ENCODE measurements at places on chromosomes 7 and 10.

DNA sequence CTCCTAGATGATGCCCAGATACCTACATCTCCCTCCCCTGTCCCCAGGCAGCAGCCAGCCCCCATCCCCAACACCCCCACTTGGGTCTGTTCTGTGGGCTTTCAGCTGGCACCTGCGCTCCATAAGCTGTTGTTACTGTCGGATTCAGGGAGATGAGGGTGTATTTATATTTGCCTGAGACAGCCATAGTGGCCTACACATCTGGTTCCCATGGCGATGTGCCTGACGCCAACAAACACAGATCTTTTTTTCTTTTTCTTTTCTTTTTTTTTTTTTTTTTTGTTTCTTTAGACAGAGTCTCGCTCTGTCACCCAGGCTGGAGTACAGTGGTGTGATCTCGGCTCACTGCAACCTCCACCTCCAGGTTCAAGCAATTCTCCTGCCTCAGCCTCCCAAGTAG lies 73.1 kb downstream of the CLIP2 start:
- no peak for DNase-seq

- DNase-seq = no peak
Observed at GRCh38 chr10:17453035-17453372, 1.4 kb downstream of the ST8SIA6 start.

GRCh38 chr7:134920026-134920753 lies 66.1 kb upstream of the AGBL3 start:
- no peak for DNase-seq

DNA sequence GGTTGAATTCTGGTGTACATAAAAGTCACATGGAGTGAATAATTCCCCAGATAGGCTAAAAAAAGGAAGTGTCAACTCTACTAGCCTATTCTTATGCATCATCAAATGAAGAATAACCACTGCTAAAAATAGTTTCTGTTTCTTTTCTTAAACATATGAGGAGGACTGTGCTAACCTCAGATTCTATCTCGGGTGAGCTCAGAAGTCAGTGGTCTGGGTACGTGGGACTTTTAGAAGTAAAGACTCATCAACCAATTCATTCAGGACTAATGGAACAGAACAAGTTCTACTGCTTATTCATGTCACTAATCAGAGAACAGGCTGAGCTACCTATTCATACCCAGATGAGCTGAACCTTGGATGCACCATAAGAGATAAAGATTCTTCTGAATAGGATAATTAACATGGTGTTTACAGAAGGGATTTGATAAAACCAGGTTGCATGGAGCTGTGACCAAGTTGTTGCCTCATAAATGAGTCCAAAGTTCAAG lies 9.5 kb upstream of the ASAH2 start:
- DNase-seq = no peak

GRCh38 chr7:53531-53930 lies 138.8 kb upstream of the FAM20C start:
- no peak for DNase-seq

- DNase-seq = no peak
Observed at GRCh38 chr10:7855205-7855604, 36.9 kb downstream of the TAF3 start.

DNA sequence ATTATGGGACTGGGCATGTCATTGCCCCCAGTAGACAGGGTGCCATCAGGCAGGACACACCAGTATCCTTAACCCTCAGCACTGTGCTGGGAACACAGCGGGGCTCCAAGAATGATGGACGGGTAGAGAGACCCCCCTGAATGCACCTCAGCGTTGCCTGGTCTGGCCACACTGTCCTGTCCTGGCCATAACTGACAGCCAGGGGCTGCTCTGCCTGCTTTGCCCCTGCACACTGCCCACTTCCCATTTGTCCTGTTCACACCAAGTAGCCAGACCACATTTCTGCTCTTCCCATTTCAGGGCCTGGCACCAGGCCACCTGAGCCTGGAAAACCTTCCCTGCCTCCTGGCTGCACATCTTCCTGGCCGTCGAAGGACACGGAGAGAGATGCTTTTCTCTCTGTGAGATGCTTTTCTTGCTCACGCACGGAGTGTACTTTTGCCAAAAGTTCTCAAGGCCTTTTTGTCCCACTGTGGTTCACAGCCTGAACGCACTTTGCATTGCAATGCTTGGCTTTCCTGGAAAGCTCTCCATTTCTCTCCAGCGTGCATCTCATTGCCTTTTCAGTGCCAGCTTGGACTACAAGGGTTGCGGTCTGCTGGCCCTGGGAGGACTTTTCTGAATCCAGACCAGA lies 131.0 kb upstream of the EEPD1 start:
- DNase-seq = no peak

DNA sequence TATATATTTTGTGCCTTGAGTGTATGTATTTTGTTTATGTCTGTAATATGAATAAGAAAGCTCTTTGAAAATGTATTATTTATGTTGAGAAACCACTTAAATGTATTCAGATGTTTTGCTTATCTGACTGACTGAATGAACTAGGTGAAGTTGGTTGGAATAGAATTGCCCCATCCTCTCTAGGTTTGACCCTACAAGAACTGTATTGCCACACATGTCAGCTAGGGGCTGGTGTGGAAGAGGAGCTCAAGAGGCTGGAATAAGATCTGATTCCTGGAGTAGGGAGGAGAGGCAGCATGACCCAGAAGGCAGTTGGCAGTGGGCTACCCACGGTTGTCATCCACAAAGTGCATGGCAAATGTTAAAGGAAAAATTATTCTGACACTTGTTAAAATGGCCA lies 9.1 kb downstream of the SSMEM1 start:
- DNase-seq = no peak

GRCh38 chr7:27113991-27114769 lies 11.7 kb upstream of the HOXA2 start:
- DNase-seq = no peak

GRCh38 chr10:88557256-88557655 lies 25.9 kb downstream of the RNLS start:
- DNase-seq = no peak

GRCh38 chr10:49172777-49173132 lies 15.4 kb downstream of the TMEM273 start:
- no peak for DNase-seq

DNA sequence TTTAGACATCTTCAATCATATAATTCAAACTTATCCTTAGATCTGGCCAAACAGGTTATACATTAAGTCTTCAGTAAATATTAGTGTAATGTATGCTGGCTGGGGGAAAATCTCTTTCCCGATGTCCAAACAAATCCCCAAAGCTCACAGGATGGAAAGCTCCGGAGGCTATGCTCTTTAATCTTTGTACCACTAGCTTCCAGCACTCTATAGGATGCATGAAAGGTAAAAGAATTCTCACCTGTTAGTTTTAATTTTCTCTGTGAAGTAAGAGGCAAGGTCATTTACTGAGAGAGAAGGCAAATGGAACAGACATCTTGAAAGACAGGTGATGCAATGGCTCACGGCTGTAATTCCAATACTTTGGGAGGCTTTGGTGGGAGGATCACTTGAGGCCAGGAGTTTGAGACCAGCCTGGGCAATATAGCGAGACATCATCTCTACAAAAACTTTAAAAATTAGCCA lies 99.8 kb upstream of the KIF5B start:
- no peak for DNase-seq

DNA sequence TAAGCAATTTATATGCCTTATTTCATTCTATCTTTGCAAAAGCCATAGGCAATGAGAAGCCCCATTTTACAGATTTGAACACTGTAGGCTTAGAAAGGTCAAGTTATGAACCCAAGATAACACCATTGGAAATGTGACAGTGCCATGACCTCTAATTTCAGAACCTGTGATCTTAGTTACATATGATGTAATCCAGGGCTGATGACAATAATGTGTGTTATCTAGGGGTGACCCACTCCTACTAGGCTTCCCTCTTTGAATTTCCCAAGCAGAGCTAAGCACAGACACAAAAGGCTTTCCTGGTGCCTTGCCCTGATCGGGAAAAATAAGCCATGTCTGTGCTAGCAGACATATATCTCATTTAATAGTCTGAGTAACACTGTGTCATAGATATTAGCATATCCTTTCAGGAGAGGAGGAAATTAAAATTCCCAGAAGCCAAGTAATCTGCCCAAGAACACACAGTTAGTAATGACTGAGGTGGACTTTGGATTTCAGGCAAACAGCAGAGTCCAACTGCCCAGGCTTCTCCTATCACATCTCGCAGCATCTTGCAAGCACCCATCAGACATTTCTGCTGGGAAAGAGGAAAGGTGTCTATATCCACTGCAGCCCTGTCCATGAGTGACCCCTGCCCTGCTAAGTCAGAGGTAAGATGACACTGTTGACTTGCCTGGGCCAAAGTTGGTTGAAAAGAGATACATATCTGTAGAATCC lies 2.8 kb upstream of the TECTB start:
- no peak for DNase-seq

GRCh38 chr7:20519645-20520044 lies 95.8 kb upstream of the ABCB5 start:
- no peak for DNase-seq

DNA sequence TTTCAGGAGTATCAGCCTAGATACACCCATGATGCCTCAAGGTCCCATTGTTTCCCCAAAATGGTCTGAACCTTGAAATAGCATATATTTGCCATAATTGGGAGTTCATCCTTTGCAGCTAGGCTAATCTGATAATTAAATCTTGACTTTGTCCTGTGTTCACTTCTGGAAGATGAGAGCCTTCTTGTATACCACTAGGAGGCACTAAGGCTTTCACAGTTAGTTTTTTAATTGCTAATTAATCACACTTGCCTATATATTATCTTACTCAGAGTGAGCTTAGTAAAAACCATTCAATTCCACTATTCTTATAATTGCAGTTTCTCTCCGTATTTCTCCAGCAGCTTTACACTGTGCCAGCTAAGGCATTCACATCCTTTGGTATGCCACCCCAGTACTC lies 48.7 kb upstream of the MAGI2 start:
- DNase-seq = no peak

- no peak for DNase-seq
Observed at GRCh38 chr10:119602241-119603095, 5.7 kb upstream of the TIAL1 start.
